ENCODE measurements at places on chromosomes 6 and 20.
A peak's percentile ranks its signal among the peaks of the same experiment; 100 is the strongest.

- DNase-seq, result no peak
Measured at GRCh38 chr6:88164061-88164460, 2.1 kb downstream of the CNR1 start.

DNA sequence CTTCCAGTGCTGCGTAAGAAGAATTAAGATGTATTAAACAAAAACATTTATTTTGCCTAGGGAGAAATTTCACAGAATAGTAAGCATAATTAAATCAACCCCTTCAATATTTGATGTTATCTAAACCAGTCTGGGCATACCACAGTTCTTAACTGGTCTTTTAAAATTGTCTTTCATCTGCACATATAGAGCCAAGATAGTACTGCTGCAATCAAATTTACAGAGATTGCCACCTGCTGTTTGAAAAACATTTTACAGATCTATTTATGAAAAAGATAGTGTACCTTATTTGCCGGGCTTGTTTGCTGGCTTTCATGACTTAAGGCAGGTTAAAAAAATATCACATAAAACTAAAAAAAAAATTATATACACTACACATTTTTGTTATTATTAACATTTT lies 323.2 kb downstream of the ADGRB3 start:
- no peak for DNase-seq

- no peak for DNase-seq
Measured at GRCh38 chr6:123744840-123745239, 58.8 kb upstream of the NKAIN2 start.

DNA sequence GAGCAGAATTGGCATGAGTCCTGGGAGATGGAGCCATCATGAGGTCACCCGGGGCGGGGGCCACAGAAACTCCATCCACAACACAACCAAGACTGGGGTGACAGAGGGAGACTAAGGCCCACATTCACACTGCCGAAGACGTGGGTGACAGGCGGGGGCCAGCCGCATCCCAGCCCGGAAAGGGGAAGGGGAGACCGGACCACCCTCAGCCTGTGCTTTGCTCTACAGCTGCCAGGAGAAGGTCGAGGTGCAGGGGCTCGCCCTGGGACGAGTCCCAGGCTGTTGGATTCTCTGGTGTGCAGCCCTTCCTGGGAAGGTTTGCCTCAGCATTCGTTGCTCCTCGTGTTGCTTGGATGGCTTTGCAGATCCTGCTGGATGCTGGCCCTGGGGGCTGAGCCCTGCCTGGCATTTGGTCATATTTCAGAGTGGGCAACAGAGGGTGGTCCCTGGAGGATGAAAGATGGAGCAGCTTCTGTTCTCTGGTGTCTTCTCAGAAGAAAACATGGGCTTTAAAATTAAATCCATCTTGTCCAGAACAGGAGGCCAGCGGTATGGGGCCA lies 328.9 kb downstream of the TAF4 start:
- no peak for DNase-seq

DNA sequence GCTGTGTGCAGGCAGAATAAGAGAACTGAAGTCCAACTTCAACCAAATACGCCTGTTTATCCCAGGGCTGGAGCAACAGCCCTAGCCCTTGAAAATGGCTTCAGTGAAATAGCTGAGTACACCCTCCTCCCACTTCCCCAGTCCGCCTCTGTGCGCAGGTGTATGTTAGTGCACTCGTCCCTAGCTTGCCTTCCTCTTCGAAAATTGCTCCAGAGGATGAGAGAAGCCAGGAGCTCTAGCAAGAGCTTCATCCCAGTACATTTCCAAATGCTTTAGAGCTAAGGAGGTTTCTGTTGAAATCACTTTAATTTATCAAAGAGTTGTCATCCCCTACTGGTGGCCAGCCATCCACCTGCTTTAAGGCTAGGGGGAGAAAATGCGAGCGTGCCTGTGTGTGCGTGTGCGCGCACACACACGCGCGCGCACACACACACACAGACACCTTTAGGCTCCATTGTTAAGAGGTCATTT lies 5.4 kb upstream of the POU3F2 start:
- DNase-seq, result no peak

- peak; percentile 64 for DNase-seq
Measured at GRCh38 chr6:24431045-24431451, 28.3 kb downstream of the MRS2 start.

DNA sequence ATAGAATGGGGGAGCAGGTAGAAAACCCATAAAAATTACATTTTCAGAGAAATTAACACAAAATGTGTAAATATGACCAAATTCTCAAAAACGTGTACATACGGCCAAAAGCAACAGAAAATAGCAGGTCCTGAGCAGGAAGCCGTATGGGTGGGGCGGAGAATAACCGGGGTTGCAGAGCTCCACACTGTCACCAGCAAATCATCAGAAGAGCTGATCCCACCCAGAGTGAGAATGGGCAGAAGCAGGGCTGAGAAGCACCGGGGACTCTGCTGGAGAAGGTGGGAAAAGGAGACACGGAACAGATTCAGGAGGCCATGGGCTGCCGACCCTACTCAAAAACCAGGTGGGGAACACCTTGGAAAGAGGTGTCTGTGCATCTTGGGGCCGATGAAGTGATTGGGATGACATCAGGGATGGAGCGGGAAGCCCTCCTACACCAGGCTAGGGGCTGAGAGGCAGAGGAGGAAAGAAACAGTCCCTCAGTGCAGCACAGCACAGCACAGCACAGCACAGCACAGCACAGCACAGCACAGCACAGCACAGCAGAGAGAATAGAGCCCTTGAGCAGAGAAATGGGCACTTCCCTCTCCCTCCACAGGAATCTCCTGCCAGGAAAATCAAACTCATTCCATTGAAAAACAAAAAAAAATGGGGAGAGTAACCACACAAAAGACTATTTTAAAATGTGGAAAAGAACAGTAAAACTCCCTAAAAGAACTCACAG lies 22.3 kb downstream of the STX7 start:
- DNase-seq, result peak; percentile 27

- no peak for DNase-seq
Measured at GRCh38 chr6:42394151-42394550, 57.6 kb downstream of the TRERF1 start.

- no peak for DNase-seq
Measured at GRCh38 chr6:169528755-169529154, 173.1 kb downstream of the WDR27 start.

DNA sequence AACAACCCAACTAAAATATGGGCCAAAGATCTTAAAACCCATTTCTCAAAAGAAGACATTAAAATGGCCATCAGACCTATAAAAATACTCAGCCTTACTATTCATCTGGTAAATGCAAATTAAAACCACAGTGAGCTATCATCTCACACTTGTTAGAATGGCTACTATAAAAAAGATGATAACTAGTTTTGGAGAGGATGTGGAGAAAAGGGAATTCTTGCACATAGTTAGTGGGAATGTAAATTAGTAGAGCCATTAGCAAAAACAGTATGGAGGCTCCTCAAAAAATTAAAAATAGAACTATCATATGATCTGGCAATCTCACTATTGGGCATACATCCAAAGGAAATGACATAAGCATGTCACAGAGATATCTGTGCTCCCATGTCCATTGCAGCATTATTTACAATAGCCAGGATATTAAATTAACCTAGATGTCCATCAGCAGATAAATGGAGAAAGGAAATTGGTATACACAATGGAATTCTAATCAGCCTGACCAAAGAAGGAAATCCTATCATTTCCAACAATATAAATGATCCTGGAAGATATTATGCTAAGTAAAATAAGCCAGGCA lies 2.9 kb downstream of the SIRPB1 start:
- peak; percentile 13 for DNase-seq

- DNase-seq, result peak; percentile 23
Measured at GRCh38 chr6:53635322-53635721, 30.2 kb downstream of the KLHL31 start.

GRCh38 chr6:142822383-142822782 lies 122.6 kb downstream of the HIVEP2 start:
- DNase-seq, result no peak

DNA sequence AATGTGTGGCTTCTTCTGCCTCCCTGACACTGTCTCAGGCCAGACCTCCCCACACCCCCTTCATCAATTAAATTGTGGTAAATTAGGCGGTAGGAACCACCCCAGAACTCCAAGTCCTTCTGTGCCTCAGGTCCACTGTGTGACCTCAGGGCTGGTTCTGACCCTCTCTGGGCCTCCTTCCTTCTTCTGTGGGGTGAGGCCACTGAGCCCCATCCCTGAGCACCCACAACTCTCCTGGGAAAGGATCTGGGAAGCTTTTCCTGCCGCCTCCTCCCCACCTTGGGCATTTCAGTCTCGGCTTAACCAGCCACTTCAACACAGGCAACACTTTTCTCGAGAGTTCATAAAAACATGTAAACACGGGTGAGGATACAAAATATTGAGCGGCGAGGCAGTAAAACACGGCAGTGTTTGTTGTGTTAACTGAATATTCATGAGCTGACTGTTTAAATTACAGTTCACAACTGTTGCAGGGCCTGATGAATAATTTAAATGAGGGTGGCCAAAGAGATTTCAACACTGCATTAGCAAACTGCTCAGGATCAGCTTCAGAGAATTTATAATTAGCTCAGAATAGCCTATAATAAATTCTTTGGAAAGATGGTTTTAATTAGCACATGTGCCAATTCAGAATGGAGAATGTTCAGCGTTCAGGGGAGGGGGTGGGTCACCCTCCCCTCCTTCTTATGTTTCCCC lies 112.1 kb downstream of the TOX2 start:
- peak; percentile 33 for DNase-seq

DNA sequence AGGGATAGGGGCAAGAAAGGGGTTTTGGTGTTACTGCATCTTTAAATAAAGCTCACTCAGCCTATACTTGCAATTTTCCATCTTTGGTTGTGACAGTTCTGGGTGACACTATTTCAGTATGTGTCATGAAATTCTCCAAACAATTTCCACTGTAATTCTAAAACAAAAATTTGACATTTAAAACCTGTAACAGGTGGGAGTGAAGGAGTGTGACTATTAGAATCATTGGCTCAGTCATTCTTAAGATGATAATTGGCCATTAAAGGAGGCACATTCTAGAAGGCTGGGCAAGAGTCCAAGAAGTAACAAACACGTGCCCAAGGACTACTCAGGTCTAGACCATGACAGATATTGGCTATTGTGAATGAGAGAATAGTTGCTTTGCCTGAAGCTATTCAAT lies 153.3 kb upstream of the ARG1 start:
- DNase-seq, result no peak

- no peak for DNase-seq
Measured at GRCh38 chr6:25173246-25173645, 105.9 kb upstream of the CARMIL1 start.

DNA sequence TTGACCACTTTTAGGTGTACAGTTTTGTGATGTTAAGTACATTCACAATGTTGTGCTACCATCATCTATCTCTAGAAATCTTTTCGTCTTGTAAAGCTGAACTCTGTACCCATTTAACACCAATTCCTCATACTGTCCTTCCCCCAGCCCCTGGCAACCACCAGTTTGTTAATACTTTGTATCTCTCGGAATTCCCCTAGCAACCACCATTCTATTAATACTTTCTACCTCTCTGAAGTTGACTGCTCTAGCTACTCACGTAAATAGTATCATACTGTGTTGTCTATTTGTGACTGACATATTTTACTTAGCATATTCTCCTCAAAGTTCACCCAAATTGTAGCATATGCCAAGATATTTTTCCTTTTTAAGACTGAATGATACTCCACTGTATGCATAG lies 82.3 kb upstream of the CLDN20 start:
- no peak for DNase-seq

- no peak for DNase-seq
Measured at GRCh38 chr6:34566830-34567546, 10.9 kb upstream of the SPDEF start.

- DNase-seq, result no peak
Measured at GRCh38 chr20:17066902-17067301, 159.9 kb upstream of the PCSK2 start.

- peak; percentile 4 for DNase-seq
Measured at GRCh38 chr6:169243186-169243585, 10.5 kb downstream of the THBS2 start.

GRCh38 chr6:35368038-35368887 lies 25.9 kb downstream of the PPARD start:
- peak; percentile 85 for DNase-seq

DNA sequence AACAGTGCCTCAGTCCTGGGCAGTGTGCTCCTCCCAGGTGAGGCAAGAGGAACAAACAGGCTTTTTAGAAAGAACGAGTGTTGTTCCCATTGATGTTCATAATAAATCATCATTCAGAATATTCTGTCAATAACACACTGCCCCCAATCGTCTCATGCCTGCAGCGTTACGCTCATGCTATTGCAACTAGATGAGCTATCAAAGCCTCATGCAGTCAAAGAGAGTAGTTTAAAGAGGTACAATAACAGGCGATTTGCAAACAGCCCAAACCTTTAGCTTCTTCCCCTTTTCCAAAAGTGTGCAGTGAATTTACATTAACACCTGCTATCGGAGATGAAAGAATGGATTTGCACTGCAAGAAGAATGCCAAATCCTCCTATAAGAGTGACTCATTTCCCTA lies 1164.7 kb upstream of the MAP3K7 start:
- DNase-seq, result no peak

- DNase-seq, result peak; percentile 78
Measured at GRCh38 chr6:35148167-35148741, 7.1 kb upstream of the TCP11 start.

DNA sequence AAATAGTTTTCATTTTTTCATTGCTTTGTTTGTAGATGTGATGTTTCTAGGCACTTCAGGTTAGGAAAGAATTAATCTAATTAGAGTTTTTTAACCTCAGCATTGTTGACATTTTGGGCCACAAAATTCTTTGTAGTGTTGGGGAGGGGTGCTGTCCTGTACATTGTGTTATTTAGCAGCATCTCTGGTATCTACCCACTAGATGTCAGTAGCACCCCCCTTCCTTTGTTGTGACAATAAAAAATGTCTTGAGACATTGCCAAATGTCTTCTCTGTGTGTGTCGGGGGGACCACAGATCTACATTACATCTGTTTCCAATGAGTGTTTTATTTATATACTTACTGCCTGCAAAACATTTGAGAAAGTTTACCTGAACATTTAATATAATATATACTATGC lies 45.6 kb downstream of the EYA4 start:
- peak; percentile 14 for DNase-seq
